ENCODE measurements at places on chromosomes 3 and 15.

DNA sequence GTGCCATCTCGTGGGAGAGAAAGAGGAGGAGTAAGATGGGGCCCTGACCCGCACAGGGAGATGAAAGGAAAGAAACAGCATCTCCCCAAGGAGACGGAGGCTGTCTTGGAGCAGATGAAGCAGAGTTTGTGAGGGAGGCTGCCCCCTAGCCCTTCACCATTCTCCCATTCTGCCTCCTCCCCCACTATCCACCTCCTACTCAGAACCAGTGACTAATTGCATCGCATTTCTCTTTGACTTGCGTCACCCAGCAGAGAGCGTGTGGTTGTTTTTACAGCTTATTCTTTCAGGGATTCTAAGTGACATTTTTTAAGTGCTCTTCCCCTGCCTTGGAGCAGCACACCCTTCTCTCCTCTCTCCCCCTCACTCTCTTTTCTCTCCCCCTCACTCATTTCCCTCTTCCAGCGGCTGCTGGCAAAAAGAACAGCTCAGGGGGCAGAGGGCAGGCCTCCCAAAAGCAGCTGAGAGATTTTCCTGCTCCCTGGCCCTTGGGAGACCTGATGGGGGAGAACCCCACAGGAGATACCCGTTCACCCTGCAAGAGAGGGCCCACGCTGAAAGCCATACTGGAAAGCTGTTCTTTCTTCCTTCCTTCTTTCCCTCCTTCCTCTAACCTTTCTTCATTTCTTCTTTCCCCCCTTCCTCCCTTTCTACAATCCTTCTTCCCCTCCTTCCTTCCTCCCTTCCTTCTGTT lies 91.8 kb downstream of the MRPL46 start:
- DNase-seq: no peak

GRCh38 chr3:172272698-172273097 lies 175.6 kb downstream of the GHSR start:
- DNase-seq: no peak

DNA sequence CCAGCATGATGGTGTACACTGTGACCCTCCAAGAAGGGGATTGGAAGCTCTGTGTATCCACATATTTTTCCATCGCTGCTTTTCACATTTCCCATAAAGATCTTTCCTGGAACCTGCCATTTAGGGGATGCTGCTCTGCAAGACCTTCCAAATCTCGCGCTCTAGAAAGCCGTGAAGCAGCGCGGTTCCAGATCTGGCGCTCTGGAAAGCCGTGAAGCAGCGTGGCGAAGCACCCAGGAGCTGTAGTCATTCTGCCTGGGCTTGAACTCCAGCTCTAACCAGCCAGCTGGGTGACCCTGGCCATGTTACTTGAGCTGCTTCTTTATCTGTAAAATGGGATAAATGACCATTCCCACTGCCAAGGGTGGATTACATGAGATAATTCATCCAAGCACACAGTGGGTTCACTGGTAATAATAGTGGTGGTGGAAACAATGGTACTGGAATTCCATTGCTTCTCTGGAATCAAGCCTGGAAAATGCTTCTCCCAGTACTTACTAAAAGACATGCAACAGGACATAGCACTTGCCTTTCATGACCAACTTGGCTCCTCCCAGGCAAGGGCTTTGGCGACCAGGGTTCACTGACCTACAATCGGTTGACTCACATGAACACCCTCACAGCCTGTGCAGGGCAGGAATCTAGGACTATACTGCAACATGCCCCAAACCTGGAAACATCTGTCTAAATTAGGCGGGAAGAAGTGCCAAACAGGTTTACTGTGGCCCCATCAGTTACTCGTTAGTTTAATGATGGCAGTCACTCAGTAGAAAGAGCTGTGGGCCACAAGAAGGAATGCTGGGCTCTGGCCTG lies 70.7 kb downstream of the XXYLT1 start:
- no peak for DNase-seq

DNA sequence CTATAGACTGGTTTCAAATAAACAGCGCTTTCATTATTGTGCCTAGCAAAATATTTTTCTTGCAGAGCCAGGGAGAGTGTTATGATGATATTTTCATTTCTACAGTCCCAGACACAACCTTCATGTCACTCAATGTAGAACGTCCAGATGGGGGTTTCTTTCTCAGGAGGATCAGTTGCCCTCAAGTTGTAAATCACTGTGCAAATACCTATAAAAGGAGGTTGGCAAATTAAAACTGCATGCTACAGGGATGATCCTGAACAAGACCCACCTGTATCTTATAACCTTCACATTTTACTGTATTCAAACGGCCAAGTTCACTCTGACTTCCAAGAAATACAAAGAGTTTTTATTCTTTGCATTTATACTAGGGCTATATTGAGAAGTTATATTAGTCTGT lies 486.0 kb downstream of the EDEM1 start:
- DNase-seq: no peak

DNA sequence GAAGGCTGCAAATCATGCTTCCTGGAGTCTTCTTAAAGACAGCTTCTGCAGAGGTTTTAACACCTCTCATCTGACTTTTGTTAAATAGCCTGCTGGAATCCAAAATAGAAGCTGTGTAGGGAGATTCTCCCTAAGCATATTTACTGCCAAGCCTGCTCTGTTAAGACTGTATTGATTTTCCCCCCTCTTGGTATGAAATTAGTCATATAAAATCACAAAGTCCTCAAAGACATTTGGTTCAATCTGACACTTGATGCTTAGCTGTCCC lies 94.6 kb downstream of the ITPR1 start:
- no peak for DNase-seq

GRCh38 chr15:99733268-99734039 lies at the start of gene LYSMD4:
LYSMD4 (minus strand) TSS chr15:99733437; CDS start chr15:99731999, 1,438 bp downstream.
- peak; percentile 85 for DNase-seq

DNA sequence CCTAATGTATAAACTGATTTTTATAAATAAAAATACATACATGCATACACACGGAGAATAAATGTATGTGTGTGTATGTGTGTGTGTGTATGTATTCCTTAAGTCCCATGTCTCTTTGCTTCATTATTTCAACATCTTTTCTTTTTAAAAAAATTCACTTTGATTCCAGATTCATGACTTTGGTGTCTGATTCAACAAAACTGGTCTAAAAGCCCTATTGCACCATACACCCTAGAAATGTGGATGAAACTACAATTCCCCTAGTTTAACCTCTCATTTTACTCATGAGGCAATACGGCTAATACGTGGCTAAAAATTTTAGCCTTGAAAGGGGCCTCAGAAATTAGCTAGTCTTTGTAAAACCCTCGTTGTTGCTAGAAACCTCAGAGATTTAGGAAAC lies 228.1 kb downstream of the ADAMTS9 start:
- no peak for DNase-seq

GRCh38 chr15:60800299-60801072 lies 321.5 kb upstream of the ICE2 start:
- no peak for DNase-seq

GRCh38 chr3:36615861-36616260 lies 148.5 kb downstream of the DCLK3 start:
- DNase-seq: no peak

- no peak for DNase-seq
Observed at GRCh38 chr15:69422336-69422895, 8.3 kb downstream of the KIF23 start.

- DNase-seq: no peak
Observed at GRCh38 chr3:23949784-23950183, 4.7 kb downstream of the NR1D2 start.

- DNase-seq: no peak
Observed at GRCh38 chr3:38148311-38148882, 9.9 kb downstream of the MYD88 start.

DNA sequence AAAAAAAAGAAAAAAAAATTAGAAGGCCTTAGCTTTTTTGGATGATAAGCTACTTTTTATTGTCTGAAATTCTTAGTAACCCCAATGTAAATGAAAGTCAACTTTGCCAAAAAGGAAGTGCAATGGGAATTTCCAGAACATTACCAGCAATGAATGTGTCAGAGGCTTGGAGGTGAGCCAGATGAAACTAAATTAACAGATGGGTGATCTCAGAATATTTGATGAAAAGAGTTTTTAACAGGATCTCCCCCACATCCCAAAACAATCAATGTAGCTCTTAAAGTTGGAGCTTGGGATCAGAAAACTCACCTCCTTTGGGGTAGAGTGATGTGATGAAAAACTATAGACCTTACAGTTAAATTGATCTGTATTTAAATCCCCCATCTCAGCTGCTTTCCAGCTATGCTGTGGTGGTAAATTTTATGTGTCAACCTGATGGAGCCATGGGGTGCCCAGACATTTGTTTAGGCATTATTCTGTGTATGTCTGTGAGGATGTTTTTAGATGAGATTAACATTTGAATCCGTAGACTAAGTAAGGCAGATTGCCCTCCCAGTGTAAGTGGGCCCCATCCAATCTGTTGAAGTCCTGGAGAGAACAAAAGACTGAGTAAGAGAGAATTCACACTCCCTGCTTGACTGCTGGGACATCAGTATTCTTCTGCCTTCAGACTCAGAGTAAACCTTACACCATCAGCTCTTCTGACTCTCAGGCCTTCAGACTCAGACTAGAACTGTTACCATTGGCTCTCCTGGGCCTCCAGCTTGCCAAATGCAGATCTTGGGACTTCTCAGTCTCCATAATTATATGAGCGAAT lies 84.3 kb upstream of the TNFSF10 start:
- DNase-seq: no peak

DNA sequence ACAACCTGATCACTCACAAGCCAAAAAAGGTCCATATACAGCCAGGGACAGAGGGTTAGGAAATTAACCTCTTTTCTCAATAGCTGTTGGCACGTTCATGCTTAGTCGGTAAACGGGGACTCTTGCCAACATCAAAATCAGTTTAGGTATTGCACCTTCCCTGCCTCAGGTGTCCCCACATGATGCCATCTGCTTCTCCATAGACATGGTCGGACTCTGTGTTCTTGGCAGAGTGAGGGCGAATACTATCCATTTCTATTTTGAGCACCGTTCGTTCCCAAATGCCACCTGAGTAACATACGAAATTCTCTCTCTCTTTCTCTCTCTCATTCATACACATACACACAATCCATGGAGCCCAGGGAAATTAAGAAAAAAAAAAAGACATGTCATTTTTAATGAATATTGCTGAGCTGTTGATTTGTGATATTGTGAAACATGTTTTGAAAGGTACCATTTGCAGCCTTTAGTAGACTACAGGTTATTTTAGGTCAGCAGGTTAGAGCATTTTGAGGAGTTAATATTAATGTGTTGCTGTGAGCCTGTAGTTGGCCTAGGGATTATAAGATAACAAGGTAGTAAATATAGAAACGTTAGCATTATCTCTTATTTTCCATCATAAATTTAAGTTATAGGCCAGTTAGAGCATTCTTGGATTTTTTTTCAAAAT lies 78.5 kb downstream of the GHSR start:
- peak; percentile 29 for DNase-seq

- DNase-seq: peak; percentile 55
Observed at GRCh38 chr3:122993124-122993978, 34.2 kb downstream of the SEMA5B start.

GRCh38 chr15:47991357-47991756 lies 129.4 kb upstream of the SLC24A5 start:
- DNase-seq: no peak

- DNase-seq: no peak
Observed at GRCh38 chr15:65264863-65265430, 21.7 kb downstream of the PARP16 start.

DNA sequence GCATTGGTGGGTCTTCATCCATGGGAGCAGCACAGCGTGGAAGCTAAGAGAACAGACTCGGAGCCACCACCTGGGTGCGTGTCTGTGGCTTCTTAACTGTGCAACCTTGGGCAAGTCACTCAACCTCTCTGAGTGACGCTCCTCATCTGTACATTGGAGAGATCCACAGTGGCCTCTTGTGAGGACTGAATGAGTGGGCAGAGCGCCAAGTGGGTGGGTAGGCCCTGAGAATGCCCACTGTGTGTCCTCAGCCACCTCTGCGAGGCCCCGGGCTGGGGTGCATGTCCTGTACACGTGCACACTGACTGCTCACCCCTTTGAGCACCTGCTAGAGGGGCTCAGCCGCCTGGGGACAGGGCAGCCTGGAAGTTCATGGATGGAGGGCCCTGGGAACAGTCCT lies 99.6 kb upstream of the PRR23E start:
- DNase-seq: no peak

GRCh38 chr3:129248286-129248979 lies 973 bp upstream of the COPG1 start:
- DNase-seq: no peak

DNA sequence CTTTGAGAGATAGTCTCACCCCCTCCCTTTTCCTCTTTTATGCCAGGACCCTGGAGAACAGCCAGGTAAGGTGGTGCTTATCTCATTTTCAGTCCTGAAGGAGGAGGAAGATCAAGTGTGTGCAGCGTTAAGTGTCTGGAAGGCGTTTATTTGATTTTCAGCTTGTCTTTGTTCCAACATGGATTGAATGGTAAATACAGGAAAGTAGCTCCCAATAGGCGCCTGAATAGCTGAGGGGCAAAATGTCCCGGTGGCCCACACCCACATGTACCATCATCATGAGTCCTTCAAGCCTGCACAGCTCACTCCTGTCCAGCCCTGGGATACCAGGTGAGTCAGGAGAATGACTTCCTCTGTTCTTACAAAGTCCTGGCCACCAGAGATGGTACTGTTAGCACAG lies 73.5 kb downstream of the CEMIP start:
- no peak for DNase-seq

GRCh38 chr3:169513672-169514071 lies 149.8 kb downstream of the MECOM start:
- DNase-seq: no peak

GRCh38 chr3:86051058-86051457 lies 939.9 kb downstream of the VGLL3 start:
- no peak for DNase-seq

- no peak for DNase-seq
Observed at GRCh38 chr15:61992518-61992917, 67.7 kb downstream of the VPS13C start.

GRCh38 chr15:66186049-66186825 lies 67.3 kb downstream of the MEGF11 start:
- no peak for DNase-seq

DNA sequence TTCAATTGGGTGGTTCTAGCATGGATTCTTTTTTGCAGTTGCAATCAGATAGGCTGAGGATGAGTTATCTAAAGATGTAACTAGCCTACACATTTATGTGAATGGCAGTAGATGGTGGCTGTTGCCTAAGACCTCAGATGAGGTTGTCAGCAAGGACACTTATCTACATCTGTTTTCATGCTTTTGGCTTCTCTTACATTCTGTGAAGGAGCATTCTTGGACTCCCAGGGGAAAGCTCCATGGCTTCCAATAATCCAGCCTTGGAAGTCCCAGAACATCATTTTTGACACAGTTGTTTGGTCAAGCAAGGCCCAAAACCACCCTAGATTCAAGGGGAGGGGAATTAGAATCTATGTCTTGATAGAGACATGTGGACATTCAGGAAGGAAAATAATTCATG lies 332.2 kb upstream of the RBMS3 start:
- no peak for DNase-seq

DNA sequence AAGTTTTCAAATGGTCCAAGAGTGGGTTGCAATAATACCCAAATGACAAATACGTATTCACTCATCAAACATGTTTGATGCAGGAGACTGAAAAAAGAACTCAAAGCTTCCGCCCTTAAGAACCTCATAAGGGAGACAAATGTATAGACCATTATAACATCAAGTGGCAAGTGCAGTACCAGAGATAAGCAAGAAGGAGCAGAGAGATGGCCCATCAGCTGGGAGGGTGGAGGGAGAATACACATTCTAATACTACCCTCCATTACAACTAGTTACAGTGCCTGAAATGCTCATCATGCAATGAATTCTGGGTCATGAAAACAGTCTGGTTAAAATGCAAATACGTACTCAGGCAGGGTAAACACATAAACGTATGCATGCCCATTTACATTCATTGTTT lies 304.0 kb downstream of the SHQ1 start:
- DNase-seq: no peak

GRCh38 chr3:34035775-34036174 lies 237.3 kb downstream of the PDCD6IP start:
- DNase-seq: no peak

Data from NCI-H1092 treated with DMSO at 0.1 percent for 48 hours (cell line).